ENCODE measurements at places on chromosomes 4 and X. TPM values are rescaled to one million over a fixed set of nuclear protein-coding genes. Genes with fewer than 3 reads are reported as not detected.

Gene NWD2
- total RNA-seq, result 0.02 TPM

Gene MAGEA9B
- not detected for total RNA-seq

Gene TMEM271
- total RNA-seq, result not detected

Gene ANKRD17
- total RNA-seq, result 92.7 TPM

Gene USP27X
- 17.2 TPM for total RNA-seq

Gene UGT2A1
- total RNA-seq, result not detected

Gene CNGA1
- 4.7 TPM for total RNA-seq

Gene PPP4R3C
- total RNA-seq, result not detected

Gene GABRG1
- total RNA-seq, result 0.18 TPM

Gene DCAF12L1
- 0.11 TPM for total RNA-seq

Gene PCYT1B
- 17.1 TPM for total RNA-seq

Gene RBM3
- total RNA-seq, result 209 TPM

Gene CDKL2
- total RNA-seq, result 2.1 TPM

Gene RAB33A
- 4.3 TPM for total RNA-seq

Gene L1CAM
- 2.1 TPM for total RNA-seq

Gene NKX6-1
- total RNA-seq, result not detected

Gene SFRP2
- total RNA-seq, result 27.1 TPM

Gene DGAT2L6
- not detected for total RNA-seq

Data from mesothelial cell of epicardium (in vitro differentiated cells).